AG10803 (cell line): ENCODE measurements at places on chromosomes 1 and 21.
A peak's percentile ranks its signal among the peaks of the same experiment; 100 is the strongest.

GRCh38 chr1:88763649-88764406 lies 79.8 kb downstream of the PKN2 start:
- peak; percentile 78 for DNase-seq

- DNase-seq, result no peak
Measured at GRCh38 chr1:162153374-162153773, 83.9 kb downstream of the NOS1AP start.

- no peak for DNase-seq
Measured at GRCh38 chr1:180194546-180195207, 35.4 kb upstream of the LHX4 start.

GRCh38 chr1:215023155-215023832 lies 59.2 kb upstream of the KCNK2 start:
- DNase-seq, result peak; percentile 82

- no peak for DNase-seq
Measured at GRCh38 chr1:183419399-183419798, 1.2 kb upstream of the NMNAT2 start.

GRCh38 chr1:43448955-43449707 lies 4.6 kb downstream of the HYI start:
- no peak for DNase-seq

DNA sequence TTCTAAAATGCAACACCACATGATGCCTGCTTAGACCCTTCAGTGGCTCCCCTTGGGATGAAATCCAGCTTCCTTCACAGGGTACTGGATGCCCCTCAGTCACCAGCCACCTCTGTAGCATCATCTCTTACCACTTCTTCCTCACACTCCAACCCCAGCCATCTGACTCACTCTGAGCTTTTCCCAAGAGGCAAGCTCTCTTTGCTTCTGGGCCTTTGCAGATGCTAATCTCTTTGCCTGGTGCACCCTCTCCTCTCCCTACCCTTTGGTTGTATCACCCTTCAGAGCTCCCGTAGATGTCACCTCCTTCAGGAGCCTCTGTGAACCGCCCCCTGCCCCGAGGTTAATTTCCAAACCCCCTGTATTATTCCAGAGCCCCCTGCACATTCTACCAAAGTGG lies 164.8 kb upstream of the ZC3H12A start:
- no peak for DNase-seq

DNA sequence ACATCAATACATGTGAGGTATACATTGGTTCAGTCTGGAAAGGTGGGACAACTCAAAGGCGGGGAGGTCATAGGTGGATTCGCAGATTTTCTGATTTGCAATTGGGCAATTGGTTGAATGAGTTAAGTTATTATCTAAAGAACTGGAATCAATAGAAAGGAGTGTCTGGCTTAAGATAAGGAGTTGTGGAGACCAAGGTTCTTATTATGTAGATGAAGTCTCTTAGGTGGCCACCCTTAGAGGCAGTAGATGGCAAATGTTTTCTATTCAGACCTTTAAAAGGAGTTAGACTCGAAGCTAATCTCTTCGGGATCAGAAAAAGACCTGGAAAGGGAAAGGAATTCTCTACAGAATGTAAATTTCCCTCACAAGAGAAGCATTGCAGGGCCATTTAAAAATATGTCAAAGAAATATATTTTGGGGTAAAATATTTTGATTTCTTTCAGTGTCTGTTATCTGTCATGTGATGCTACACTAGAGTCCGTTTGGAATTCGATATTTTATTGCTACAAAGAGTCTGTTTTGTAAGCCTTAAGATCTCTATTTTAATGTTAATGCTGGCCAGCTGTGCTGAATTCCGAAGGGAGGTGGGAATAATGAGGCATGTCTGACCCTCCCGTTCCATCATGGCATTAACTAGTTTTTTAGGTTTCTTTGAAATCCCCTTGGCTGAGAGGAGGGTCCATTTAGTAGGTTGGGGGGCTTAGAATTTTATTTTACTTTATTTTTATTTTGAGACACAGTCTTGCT lies 265.1 kb downstream of the PTPRU start:
- DNase-seq, result no peak
